ENCODE measurements at places on chromosomes 7 and 10.

- DNase-seq: no peak
Observed at GRCh38 chr10:129942936-129943715, 20.9 kb downstream of the EBF3 start.

DNA sequence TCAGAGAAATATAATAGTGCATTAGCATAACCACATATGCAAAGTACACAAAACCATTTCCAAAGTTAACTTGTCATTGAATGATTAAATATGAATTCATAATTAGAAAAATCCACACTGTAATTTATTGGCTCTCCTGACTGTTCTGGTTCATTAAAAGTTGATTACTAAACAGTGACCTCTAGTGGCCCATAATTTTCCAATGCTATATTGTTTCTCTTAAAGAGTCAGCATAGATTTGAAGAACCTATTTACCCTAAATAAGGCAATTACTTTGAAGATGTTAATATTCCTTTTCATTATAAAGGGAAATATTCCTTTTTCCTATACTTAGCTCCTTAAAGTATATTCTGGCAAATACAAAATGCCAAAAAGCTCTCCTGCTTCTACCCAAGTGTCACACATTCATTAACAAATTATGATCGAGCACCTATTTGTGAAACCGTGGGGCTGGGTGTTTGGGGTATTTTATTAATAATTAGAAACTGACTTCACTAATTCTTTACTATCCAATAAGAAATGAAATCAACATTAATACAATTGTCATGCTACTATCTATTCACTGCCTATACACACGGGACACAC, 86.2 kb downstream of the HIBADH start:
- DNase-seq: no peak

DNA sequence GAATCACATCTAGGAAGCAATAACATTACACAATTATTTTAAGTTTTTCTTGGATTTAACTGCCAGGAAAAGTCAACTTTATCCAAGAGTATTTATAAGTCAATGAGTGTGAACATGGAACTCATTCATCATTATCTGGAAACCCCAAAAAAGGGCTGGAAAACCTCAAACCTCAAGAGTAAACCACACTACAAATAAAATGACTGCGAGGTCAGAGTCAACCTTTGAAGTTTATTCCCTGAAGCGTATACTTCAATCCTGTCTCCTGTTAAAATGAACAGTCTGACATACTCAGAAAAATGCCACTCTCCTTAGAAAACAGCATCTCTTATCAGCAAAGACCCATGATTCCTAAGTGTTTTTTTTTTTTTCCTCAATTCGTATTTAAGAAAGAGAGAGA, 86.5 kb downstream of the RELN start:
- DNase-seq: no peak

GRCh38 chr10:114638821-114639625, 19.1 kb downstream of the ABLIM1 start:
- DNase-seq: no peak

DNA sequence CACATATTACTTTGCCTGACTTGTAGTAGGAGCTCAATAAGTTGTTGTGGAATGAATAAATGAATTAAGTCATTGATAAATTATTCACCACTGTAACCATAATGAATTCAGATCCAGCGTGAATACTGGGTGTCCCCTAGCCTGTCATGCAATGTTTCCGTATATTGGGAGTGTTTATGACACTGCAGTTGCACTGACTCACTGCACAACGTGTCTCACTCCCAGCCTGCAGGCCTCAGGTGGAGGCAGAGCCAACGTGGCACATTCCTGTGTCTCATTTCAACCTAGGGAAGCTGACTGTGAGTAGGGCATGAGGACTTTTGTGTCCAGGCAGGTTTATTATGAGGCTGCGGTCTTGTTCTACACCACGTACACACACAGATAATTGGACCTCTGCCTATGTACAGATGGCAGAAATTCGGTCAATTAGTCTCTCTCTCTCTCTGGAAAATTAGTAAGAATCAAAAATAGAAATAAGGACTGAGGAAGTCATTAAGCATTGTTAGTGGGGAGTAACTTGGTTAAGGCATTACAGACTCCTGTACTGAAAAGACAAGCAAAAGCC, 299.1 kb upstream of the IGFBP3 start:
- DNase-seq: no peak
